ENCODE measurements at places on chromosomes 5 and 9. TPM values are rescaled to one million over a fixed set of nuclear protein-coding genes. Genes with fewer than 3 reads are reported as not detected.

DNA sequence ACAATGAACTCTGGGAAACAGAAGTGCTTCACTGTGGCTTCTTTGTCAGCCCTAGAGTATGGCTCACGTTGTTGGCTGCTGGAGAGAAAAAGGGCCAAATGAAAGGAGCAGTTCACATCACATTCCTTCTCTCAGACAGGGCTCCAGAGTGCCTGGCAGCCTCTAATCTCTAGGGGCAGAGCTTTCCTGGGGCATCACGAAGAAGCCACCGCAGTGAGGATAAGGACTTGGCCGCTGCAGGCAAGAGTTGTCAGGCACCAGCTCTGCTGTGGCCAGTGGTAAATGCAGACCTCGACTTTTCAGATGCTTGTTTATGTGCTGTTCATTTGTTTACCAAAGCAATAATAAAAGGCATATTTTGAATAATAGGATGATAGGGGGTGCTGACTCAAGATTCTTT, 227.2 kb downstream of the ICE1 start:
- DNase-seq, result no peak

The C1QTNF3 gene
- not detected for total RNA-seq

DNA sequence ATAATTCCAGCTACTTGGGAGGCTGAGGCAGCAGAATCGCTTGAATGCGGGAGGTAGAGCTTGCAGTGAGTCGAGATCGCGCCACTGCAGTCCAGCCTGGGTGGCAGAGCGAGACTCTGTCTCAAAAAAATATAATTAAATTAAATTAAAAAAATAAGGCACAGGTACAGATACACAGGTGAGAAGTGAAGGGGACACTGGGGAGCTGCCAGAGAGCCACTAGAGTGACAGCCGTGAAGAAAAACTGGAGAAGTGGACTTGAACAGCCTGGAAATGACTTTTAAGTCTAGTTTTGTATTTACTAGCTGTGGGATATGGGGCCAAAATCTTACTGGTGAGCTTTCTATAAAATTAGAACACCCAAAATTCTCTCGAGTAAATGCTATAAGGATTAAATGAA, 15.1 kb downstream of the EPB41L4B start:
- no peak for DNase-seq

The PCDHGA12 gene
- not detected for total RNA-seq

The TIMD4 gene
- total RNA-seq, result 0.87 TPM

DNA sequence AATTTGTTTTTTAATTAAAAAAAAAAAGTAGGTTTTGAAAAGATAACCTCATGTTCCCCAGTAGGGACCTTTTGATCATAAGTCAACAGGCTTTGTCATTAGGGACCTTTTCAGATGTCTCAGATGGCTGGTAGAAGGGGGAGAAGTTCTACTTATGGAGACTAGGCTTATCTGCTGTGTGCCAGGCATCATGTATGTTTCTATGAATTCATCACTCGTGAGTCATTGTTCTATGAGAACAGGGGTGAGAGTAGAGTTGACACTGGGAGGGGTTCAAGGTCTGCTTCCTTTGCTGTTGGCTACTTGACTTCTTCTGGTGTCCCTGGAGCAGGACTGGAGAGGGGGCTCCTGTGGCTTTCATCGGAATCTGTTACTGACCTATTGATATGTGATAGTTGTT, 138.8 kb downstream of the KDM4C start:
- DNase-seq, result no peak

- no peak for DNase-seq
Observed at GRCh38 chr5:111143910-111144309, 51.8 kb downstream of the WDR36 start.

GRCh38 chr5:171537070-171537849, 117.8 kb downstream of the FGF18 start:
- DNase-seq, result no peak

The SLC1A1 gene
- 41.6 TPM for total RNA-seq

GRCh38 chr9:35757226-35757891, 3.3 kb upstream of the MSMP start:
- peak; percentile 65 for DNase-seq

The SLCO6A1 gene
- total RNA-seq, result not detected

The FOXI1 gene
- total RNA-seq, result not detected

The SPINK6 gene
- total RNA-seq, result not detected

DNA sequence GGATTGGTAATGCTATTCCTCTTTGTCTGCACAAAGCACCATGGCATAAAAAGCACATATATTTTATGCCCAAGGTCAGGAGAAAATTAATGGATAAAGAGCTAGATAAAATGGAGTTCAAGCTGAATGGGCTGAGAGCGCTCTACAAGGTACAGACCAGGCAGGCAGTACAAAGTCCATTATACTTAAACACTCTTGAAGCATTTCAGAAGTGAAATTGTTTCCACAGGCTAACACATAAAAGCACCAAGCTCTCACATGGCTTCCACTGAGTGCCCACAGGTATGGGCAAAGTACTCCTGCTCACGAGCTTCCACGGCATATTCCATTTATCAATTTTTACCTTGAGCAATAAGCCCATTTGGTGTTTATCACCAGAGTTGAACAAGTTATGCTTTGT, 771.2 kb upstream of the DMAC1 start:
- no peak for DNase-seq

DNA sequence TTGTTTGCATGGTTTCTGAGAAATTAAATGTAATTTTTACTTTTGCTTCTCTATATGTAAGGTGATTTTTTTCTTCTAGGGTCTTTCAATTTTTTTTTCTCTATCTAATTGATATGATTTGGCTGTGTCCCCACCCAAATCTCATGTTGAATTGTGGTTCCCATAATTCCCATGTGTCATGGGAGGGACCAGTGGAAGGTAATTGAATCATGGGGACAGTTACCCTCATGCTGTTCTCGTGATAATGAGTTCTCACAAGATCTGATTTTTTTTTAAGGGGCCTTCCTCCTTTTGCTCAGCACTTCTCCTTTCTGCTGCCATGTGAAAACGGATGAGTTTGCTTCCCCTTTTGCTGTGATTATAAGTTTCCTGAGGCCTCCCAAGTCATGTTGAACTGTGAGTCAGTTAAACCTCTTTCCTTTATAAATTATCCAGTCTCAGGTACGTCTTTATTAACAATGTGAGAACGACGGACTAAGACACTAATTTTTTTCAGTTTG, 150.8 kb downstream of the MTRR start:
- DNase-seq, result no peak

The PLCXD3 gene
- 0.03 TPM for total RNA-seq

GRCh38 chr5:84215521-84215920, 169.2 kb downstream of the EDIL3 start:
- no peak for DNase-seq

The FREM1 gene
- not detected for total RNA-seq

- peak; percentile 20 for DNase-seq
Observed at GRCh38 chr5:75051217-75051751, 1.1 kb downstream of the GCNT4 start.

- DNase-seq, result peak; percentile 6
Observed at GRCh38 chr5:101942321-101942882, 353.7 kb downstream of the SLCO4C1 start.

GRCh38 chr9:1969160-1969559, 46.0 kb upstream of the SMARCA2 start:
- DNase-seq, result no peak

The SPATA31A3 gene
- not detected for total RNA-seq

DNA sequence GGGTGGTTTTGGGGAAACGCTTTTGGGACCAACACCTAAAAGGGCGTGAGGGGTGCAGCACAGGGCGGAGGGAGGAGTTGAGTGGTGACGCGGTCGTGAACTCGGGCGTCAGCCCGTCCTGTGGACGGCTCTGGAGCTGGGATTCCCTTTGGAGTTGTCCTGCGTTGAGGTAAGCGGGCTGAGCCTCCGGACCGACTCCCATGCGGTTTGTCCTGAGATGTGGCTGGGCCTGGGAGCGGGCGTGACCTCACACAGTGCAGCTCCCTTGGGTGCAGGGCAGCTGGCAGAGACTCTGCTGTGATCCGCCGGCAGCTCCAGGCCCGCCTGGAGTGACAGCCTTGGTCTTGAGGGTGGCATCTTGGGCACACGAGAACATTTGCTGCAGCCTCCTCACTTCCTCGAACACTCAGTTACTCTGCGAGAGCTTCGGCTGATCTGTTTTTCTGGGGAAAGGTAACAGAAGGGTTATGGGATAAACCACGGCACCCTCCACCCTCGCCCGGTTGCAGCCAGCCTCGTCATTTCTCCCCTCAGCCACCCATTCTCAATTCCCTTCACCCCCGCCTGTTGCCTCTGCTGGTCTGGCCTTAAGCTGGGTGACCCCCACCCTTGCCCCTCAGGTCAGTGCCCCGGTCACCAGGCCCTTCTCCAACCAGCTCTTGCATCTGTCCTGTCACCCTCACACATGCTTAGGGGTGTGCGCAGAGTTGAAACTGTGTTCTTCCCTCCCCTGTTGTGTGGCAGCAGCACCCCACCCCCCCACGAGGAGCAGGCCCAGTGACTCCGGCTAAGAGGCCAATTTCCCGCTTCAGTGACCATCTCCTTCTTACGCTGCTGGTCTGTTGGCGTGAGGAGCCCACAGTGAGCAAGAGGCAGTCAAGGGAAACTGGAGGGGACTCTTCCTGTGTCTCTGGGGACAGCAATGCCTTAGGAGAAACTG, 94.2 kb upstream of the COL5A1 start:
- peak; percentile 45 for DNase-seq

GRCh38 chr9:106761493-106761892, 101.5 kb upstream of the ZNF462 start:
- DNase-seq, result no peak

Data from Caki2 (cell line).